ENCODE measurements at places on chromosomes 6 and 20.

GRCh38 chr6:110629153-110629552 lies 152.7 kb upstream of the SLC22A16 start:
- DNase-seq: no peak

DNA sequence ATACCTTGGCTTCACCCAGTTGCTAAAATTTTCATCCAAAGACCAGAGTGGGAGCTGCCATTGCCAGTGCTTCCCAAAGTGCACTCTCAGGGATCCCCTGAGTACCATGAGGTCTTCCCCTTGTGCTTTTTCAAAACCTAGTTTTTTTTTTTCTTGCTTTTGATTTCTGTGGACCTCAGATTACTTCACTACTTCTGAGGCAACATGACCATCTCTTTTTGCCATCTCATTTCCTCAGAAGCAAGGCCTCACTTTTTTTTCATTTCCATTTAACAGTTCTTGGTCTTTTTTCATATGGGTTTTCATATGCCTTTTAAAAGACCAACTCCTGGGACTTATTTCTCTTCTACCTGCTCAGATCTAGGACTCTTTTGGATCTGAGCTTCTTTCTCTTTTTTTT lies 64.1 kb upstream of the MMS22L start:
- DNase-seq: no peak

DNA sequence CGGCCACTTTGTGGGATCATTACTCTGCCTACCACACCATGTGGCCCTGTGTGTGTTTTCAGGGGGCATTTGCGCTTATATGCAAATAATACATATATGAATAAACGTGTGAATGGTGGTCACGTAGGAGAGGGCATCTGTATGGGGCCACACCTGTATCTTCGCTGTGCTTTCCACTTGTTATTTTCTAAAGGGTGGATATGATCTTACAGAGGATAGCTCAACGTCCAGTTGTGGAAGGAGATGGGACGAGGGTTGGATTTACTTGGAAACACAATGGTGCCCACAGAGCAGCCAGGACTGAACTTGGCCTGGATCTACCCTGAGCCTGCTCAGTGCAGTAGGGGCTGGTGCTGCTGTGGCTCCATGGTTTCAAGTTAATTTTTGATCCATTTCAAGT lies 93.3 kb downstream of the YTHDF1 start:
- no peak for DNase-seq

- DNase-seq: no peak
These were observed 192.5 kb downstream of the TTLL2 start for GRCh38 chr6:167517254-167517916.

- DNase-seq: peak; percentile 30
These were observed 268.3 kb upstream of the ARID1B start for GRCh38 chr6:156508923-156509322.

Data from urothelium cell line (cell line).